Adrenal gland (tissue), 19 donors: ENCODE measurements at places on chromosomes 2 and 18. TPM values are rescaled to one million over a fixed set of nuclear protein-coding genes. Genes with fewer than 3 reads are reported as not detected.
A peak's percentile ranks its signal among the peaks of the same experiment; 100 is the strongest.

DNA sequence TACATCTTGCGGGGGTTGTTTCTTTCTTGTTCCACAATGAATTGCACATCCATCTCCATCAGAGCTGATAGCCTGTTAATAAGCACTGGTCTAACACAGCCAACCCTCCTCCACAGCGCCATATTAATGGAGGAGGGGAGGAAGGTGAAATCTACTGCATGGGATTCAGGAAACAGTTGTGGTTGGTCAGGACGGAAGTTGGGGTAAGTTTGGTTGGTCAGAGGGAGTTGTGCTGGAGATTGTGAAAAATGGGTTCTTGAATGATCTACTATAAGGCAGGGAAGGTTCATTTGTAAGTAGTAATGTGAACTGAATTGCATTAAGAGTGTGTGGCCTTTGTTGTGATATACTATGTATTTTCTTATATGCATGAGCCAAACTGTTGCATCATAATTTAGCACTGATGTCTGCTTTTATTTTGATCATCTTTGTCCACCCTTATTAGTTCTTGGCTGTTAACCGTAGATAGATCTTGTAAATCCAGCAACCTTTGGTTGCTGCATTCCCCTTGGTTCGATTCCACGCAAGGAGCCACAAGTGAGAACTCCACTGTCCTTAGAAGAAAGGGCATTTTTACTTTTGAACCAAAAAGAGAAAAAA is 150.6 kb upstream of the MAPRE2 start:
- no peak overlapping the region for H3K27ac ChIP-seq
- no peak overlapping the region for H3K4me3 ChIP-seq
- H3K27me3 ChIP-seq: no peaks in the 10 kb centered on the region
- H3K36me3 ChIP-seq: no peaks in the 10 kb centered on the region
- DNase-seq: no peak

- no peak overlapping the region for H3K27ac ChIP-seq
- H3K27me3 ChIP-seq: no peaks in the 10 kb centered on the region
- no peak for DNase-seq
- no peak overlapping the region for H3K4me3 ChIP-seq
- no peaks in the 10 kb centered on the region for H3K36me3 ChIP-seq
Observed at GRCh38 chr2:122486086-122486485, 730.6 kb downstream of the TSN start.

DNA sequence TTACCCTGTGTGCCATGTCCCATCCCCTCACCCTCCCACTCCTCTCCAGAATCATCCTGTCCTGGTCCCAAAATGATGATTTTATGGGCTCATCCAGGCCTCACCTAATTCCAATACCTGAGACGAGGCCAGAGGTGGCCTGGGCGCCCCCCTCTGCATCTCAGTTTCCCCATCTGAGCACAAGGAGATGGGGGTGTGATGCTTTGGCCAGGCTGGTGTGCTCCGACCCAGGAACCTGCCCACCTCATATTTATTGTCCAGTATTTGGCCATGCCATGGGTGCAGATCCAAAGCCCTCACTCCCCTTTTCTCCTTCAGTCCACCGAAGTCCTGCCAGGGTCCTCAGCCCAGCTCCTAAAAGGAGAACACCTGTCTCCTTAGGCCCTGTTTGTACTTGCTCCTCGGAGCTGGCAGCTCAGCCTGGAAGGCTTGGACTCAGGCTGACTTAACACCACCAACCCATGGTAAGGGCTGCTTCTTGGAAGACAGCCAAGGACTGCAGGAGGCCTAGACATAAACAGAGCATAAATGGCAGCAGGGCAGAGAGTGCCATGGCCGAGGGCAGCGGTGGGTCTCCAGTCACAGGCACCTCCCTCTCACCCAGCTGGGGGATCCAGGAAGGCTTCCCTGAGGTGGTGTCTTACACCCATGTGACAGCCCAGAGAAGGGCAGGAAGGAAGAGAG is 3.6 kb downstream of the TEX51 start:
- H3K27ac ChIP-seq: no peak overlapping the region
- no peaks in the 10 kb centered on the region for H3K27me3 ChIP-seq
- no peaks in the 10 kb centered on the region for H3K36me3 ChIP-seq
- no peak overlapping the region for H3K4me3 ChIP-seq

DNA sequence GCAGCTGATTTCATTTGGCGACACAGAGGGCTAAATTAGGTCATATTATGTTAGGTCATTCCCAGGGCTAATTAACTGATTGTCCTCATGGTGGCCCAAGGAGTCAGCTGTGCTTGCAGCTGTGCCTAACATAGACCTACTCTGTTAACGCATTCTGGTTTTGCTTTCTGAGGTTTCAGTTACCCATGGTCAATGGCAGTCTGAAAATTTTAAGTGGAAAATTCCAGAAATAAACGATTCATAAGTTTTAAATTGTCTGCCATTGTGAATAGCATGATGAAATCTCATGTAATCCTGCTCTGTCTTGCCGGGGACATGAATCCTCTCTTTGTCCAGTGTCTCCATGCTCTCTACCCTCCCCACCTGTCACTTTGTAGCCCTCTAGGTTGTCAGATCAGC is 168.7 kb downstream of the KCNS3 start:
- H3K4me3 ChIP-seq: no peak overlapping the region
- H3K36me3 ChIP-seq: no peaks in the 10 kb centered on the region
- no peak overlapping the region for H3K27ac ChIP-seq
- H3K27me3 ChIP-seq: no peaks in the 10 kb centered on the region
- no peaks in the 10 kb centered on the region for H3K4me1 ChIP-seq

GRCh38 chr2:207951734-207952470 is 73.4 kb downstream of the PLEKHM3 start:
- no peak overlapping the region for H3K27ac ChIP-seq
- DNase-seq: no peak
- peaks cover 19% of the 10 kb centered on the region for H3K4me1 ChIP-seq
- no peaks in the 10 kb centered on the region for H3K27me3 ChIP-seq
- H3K4me3 ChIP-seq: no peak overlapping the region
- no peaks in the 10 kb centered on the region for H3K36me3 ChIP-seq

DNA sequence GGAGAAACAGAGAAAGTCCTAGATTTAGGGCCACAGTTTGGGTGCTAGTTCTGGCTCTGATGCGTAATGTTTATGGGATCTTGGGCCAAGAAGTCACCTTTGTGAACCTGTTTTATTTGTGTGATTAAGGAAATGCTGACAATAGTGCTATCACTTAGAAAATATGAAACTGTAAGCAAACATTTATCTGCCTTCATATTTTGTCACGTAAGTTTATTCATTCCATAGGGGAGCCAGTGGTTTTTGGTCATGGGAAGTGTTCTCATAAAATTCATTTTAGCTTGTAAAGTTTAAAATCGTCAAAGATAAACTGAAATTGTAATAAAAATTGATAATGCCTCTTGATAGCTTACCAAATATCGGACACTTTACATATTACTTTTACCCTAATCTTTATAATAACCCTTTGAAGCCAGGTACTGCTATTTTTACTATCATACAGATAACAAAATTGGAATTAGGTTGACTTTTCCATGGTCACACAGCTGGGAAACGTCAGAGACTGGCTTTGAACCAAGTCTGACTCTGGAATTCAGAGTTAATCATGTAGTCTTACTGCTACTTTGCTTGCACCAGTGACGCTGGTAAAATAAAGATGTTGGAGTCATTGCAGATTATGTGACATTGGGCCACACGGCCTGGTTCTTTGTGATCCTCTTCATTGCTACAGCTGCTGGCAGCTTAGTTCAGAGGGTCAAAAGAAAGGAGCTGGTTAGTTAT is 99.7 kb downstream of the ICA1L start:
- H3K27ac ChIP-seq: no peak overlapping the region
- no peak overlapping the region for H3K4me3 ChIP-seq
- H3K27me3 ChIP-seq: no peaks in the 10 kb centered on the region
- DNase-seq: peak; percentile 63

GRCh38 chr2:127283275-127283674 is 10.7 kb downstream of the ERCC3 start:
- no peak for DNase-seq
- no peak overlapping the region for H3K4me3 ChIP-seq
- H3K27me3 ChIP-seq: no peaks in the 10 kb centered on the region
- peaks cover 82% of the 10 kb centered on the region for H3K36me3 ChIP-seq
- H3K4me1 ChIP-seq: no peaks in the 10 kb centered on the region

- no peak overlapping the region for H3K27ac ChIP-seq
- H3K36me3 ChIP-seq: no peaks in the 10 kb centered on the region
- H3K4me3 ChIP-seq: no peak overlapping the region
- DNase-seq: peak; percentile 84
- peaks cover 11% of the 10 kb centered on the region for H3K4me1 ChIP-seq
- no peaks in the 10 kb centered on the region for H3K27me3 ChIP-seq
Observed at GRCh38 chr2:120539937-120540718, 194.2 kb downstream of the INHBB start.

The ATG9A gene
- 73.1 TPM for total RNA-seq

The STAT1 gene
- 165 TPM for total RNA-seq

The ST8SIA5 gene
- total RNA-seq: 27.9 TPM

The RTN4 gene
- total RNA-seq: 342 TPM

The IL36A gene
- not detected for total RNA-seq

The ASB18 gene
- total RNA-seq: not detected

The SULT1C2 gene
- 0.39 TPM for total RNA-seq
